ENCODE measurements at places on chromosomes 16 and 17.
A peak's percentile ranks its signal among the peaks of the same experiment; 100 is the strongest.

GRCh38 chr16:50253514-50253910 lies 12.8 kb upstream of the ADCY7 start:
- no peak for DNase-seq

DNA sequence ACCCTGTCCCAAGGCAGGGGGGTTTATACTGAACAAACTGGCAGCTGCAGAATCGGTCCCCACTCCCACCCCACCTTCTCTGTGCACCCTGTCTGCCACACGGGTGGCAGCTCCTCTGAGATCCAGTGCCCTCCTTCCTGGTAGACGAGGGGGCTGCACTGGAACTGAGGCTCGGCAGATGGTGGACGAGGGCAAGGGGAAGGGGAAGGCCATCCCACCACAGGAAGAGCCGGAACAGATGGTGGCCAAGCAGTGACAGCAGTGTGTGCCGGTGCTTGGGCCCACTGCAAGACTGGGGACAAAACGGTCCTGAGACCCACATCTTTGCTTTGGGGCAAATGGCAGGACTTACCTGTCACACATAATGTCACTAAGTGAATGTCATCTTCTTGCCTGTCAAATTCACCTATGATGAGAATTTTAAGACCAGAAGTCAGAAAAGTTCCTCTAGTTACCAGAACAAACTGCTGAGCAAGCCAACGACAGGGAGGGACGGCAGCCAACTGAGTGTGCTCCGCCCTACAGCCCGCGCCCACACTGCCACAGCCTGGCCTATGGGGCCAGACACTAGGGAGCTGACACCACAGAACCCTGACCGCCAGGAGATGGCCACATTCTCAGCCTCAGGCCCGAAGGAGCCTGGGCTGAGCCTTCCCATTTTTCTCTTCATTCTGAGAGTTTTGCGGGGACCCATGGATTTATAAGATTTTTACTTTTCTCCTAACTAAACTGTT lies 14.4 kb downstream of the NTAN1 start:
- no peak for DNase-seq

DNA sequence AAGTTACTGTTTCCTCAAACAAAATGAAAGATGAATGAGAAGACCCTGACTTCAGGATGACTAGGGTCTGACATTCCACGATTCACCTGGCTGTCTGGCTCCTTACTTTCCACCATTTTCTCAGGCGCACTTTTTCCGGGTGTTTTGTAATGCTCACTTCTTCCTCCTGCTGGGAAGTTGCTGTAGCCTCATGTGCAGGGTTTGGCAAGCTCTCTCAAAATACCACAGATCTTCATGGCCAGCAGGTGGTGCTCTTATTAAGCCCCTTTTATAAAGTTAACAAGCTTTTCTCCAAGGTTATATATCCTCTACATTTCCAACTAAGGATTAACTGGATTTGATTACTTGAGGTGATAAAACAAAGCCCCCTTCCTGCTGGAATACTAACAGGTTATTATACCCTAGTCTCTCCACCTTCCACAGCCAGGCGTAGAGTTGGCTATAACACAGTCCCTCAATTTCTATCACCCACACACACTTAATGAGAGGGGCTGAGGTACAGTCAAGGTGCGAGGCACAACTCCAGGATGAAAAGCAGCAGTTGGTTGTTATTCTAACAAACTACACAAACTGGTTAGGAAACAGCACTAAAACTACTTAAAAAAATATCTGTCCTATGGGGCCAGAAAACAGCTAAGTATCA lies 45.4 kb downstream of the STH start:
- DNase-seq = peak; percentile 90

GRCh38 chr16:4790871-4791270 lies 2.7 kb upstream of the SEPTIN12 start:
- DNase-seq = no peak

GRCh38 chr17:81471818-81472456 lies 40.7 kb downstream of the ACTG1 start:
- peak; percentile 19 for DNase-seq

GRCh38 chr17:74606050-74606449 lies 14.0 kb upstream of the CD300LD start:
- no peak for DNase-seq

- DNase-seq = no peak
These were observed 40.1 kb upstream of the CLEC19A start for GRCh38 chr16:19245326-19245925.

GRCh38 chr17:75830164-75831031 lies 13.8 kb downstream of the UNC13D start:
- no peak for DNase-seq
